ENCODE measurements at places on chromosomes 2 and 18.

- DNase-seq: no peak
Measured at GRCh38 chr2:233129351-233129978, 69.3 kb downstream of the INPP5D start.

- DNase-seq: no peak
Measured at GRCh38 chr2:72661985-72662384, 163.8 kb downstream of the EXOC6B start.

DNA sequence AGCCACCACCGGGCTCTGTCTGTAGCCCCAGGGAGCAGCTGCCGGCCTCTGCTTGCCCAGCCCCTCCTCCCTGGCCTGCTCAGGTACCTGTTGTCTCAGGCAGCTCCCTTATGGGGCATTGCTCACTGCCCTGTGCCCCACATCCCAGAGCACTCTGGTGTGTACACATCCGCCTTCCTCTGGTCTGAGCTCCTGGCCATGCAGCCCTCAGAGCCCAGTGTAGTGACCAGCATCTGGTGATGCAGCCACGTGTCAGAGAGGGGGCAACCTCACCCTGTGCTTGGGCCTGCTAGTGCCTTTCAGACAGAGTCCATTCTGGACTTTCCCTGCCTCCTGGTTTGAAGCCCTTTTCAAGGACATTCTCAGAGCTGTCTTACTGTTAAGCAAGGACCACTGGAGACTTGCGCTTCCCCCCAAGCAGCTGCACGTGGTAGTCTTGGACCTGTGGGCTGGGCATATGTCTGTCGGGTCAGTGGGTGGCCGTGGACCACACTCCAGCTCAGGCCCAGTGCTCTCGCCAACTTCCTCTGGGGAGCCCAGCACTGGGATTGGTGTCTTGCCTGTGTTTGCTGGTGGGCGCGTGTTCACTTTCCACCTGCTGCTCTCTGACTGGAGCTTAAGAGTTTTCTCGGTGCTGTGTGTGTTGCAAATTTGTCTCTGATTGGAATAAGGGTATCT lies 30.7 kb downstream of the DGKD start:
- no peak for DNase-seq

DNA sequence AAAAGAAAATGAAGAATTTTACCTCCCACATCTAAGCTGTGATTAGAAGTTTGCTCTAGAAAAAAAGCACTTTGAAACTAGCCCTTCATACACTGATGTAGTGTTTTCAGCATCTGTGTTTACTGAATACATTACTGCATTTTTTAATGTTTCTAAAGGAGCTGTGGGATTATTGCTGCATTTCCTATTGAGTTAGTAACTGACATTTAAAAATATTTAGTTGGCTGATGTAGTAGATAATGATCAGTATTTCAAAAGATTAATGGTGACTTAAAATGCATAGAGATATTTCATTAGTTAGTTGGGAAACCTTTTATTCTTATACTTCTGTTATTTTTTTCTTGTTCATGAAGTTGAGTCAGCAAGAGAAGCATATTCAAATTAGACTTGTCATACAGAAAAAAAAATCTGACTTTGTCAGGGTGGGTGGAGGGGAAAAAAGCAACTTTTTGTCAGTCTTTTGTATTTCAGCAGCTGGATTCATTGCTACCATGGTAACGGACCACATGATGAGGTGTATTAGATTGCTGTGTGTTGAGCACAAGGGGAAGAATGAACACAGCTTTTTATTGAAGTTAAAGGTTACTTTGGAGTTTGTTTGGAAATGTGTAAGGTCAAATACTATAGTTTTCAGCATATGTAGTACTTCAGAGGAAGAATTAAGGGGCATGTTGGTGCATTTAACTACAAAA lies at the start of gene DTNA:
Gene DTNA, plus strand, starts transcription at position 549 of the 692 bp plus-strand sequence. CDS start 45,679 bp downstream, outside the sequence.
- peak; percentile 50 for DNase-seq

DNA sequence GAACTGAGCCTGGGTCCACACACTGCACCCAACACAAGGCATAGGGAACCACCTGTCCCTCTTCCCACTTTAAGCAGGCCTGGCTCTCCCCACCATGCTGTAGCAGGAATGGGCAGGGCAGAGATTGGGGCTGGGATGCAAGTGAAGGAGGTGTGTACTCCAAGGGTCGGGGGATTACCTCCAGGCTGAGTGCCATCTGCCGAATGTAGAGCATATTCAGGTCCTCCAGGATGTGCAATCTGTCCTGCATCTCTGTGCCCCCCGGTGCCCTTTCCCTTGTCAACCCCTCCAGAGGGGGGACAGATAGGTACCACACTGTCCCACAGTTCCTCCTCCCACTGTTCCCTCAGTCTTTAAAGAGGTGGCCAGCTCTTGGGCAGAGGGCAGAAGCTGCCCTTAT lies 2.4 kb downstream of the RTKN start:
- DNase-seq: no peak

GRCh38 chr2:204108330-204108751 lies 171.8 kb downstream of the ICOS start:
- no peak for DNase-seq

DNA sequence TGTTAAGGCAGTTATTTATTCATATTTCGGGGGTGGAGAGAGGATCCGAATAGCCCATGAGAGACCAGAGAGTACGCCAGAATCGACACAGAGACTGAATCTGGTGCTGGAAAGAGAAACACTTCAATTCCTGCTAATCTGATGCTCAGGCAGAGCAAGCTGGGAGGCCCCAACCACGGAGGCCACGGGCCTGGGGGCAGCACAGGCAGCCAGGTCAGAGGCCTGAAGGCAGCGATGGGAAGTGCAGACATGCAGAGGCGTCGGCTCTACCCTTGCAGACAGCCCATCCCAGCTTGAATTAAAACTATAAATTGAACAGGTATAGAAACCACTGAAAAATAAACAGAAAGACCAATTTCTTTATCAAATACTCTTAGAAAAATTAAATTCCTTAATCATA lies 50.6 kb downstream of the PXDN start:
- no peak for DNase-seq

Measured in HS-27A (cell line).